ENCODE measurements at places on chromosomes 7 and 10.
A peak's percentile ranks its signal among the peaks of the same experiment; 100 is the strongest.

GRCh38 chr7:154167051-154167450 lies 114.9 kb downstream of the DPP6 start:
- DNase-seq, result no peak

DNA sequence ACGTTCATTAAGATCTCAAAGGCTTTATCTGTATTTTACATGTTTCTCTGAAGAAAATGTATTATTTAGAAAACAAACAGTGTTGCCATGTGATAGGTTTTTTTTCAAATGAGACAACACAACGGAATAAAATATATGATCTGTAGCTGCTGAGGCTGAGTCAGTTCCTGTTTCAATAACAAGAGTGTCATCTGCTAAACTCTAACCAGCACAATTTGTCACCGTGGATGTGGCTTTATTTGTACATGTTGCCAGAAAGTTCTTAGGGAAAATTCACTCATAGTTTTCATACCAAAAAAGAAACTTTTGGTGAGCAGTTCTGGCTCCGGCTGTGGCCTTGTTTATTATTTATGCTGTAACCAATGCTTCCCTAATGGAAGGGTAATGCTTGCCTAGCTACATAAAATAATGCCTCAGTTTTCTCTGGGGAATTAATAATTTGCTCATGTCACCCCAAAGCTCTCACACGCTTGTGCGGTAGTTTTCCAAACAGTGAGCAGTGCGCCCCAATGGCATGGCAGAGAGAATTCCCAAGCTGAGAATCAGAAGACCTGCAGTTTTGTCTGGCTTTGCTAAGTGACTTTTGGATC lies 20.3 kb upstream of the KLF6 start:
- DNase-seq, result no peak

DNA sequence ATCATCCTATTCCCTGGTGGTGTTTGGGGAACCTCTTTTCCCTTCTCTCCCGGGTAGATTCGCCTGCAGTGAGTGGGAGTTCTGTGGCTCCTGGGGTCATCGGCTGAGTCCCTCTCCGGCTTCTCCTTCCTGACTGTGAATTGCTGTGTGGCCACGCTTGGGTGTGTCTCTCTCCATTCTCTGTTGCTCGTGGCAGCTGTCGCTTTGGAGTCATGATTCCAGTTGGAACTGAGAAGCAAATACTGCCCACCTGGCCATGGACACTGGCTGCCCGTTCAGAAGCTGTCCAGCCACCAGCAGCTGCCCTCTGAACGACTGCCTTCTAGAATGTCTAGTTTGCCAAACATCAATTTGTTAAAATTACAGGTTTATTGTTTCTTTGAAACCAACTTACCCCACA lies 23.1 kb upstream of the PITRM1 start:
- no peak for DNase-seq

- no peak for DNase-seq
Observed at GRCh38 chr7:21193895-21194294, 234.0 kb upstream of the SP4 start.

GRCh38 chr7:15464667-15465121 lies 97.1 kb downstream of the AGMO start:
- DNase-seq, result no peak

DNA sequence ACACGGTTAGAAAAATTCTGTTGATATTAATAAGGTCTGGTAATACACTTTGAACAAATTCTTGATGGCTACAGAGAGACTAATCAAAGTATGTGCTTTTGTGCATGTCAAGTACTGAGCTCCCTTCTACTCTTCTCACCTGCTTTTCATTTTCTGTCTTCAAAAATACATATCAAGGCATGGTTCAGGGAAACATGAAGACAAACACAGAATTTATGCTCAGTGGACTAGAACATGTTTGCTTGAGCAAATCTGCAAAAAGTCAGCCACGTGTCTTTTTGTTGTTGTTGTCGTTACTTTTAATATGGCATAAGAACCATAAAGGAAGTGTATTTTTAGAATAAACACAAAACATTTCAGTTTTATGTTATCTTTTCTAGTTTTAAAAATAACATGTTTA lies 21.9 kb downstream of the CDK13 start:
- DNase-seq, result no peak

- DNase-seq, result no peak
Observed at GRCh38 chr10:13092291-13093102, 7.5 kb upstream of the OPTN start.

- no peak for DNase-seq
Observed at GRCh38 chr10:33913194-33913593, 578.7 kb upstream of the NRP1 start.

DNA sequence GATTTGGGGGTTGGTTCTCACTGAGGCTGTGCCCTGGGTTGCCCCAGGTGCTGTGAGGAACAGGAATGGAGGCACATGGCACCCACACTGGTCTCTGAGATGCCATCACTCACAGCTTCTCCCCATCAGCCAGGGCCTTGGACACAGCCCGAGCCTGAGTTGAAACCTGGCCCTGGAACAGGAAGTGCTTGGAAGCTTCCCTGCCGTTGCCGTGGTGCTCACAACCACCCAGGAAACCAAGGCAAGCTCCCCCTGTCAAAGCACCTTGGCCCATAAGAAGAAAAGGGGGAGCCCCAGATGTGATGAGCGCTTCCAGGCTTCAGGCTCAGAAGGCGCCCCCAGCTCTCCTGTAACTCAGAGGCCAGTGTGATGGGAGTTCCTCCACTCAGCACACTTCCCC lies at the start of gene BTBD16:
BTBD16 (plus strand) TSS at position 221 of the 400 bp plus-strand sequence. CDS start 3,786 bp downstream, outside the sequence.
- no peak for DNase-seq

DNA sequence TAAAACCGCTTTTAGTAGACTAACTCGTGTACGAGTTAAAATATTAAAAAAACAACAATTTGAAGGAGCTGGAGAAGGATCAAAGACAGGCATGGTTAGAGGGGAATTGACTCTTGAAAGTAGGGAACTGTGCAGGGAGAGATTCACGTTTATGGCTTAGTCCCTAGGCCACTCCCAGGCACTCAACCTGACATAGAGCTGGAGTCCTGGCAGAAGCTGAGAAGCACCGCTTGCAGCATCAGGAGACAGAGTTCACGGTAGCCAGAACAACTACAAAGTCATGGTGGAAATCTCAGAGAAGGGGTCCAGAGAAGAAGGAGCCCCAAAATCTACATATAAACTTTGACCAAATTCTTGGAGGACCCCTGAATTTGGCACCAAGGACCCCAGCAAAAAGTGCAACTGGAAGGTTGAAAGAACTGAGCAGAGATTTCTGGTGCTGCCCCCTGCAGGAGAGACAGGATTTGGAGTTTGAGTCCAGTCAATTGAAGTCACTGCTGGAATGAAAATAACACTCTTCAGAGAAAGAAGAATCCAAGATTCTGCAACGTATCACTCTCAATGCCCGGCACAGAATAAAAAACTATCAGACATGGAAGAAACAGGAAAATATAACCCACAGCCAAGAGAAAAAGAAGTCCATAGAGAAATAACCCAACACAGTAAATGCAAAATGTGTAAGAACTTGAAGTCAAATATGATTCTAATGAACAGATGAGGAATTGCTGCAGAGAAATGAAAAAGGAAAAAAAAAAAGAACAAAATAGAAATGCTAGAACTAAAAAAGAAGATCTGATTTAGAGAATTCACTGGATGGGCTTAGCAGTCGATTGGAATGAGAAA lies 493.3 kb upstream of the PODXL start:
- peak; percentile 58 for DNase-seq

- no peak for DNase-seq
Observed at GRCh38 chr7:48355346-48355745, 184.1 kb downstream of the ABCA13 start.

DNA sequence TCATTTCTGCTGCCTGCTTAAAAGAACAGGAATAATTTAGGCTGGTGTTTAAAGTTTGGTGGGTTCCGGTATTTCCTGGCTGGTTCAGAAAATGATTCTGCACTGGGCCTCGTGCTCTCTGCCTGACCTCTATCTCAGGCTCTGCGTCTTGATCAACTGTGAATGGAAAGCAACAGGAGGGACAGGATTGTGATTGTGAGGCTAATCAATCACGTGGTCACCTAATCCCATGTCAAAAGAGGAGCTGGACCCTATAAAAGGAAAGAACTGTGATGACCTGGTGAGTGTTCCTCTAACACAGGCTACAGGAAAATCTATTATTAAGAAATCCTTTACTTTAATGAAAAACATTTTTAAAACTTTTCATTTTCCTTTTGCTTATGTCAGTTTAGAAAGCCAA lies at the start of gene DHX32:
DHX32 (minus strand) TSS at position 101 of the 400 bp plus-strand sequence. CDS start 468 bp downstream, outside the sequence.
- peak; percentile 58 for DNase-seq

- DNase-seq, result no peak
Observed at GRCh38 chr7:18230271-18230670, 202.6 kb upstream of the PRPS1L1 start.

DNA sequence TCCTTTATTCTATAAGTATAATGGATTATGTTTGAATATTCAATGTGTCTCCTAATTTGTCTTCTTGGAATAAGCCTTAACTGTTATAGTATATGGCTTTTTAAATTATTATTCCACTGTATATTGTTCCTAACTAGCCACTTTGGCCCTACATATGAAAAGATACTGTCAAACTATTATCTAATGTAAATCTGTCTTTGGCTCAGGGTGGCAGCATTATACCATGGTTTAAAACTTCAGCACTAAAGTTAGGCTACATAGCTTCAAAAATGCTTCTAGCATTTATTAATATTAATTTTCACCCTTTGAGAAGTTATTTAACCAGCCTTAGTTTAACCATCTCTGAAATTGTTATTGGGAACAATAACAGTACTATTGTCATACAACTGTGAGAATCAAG lies 543.1 kb upstream of the MBL2 start:
- DNase-seq, result no peak

DNA sequence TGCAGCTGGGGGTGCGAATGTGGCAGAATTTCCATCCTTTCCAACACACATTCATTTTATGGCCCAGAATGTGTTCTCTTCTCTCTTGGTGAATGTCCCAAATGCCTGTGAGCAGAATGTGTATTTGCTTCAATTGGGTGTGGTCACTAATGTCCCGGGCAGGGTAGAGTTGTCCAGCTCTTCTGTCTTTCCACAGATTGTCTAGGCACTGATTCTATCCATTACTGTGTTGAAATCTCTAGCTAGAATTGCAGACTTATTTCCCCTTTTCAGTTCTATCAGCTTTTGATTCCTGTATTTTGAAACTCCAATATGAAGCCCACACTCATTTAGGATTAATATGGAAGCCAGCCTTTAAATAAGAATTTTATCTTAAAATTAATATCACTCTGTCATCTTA lies 14.0 kb upstream of the AKR1E2 start:
- no peak for DNase-seq

DNA sequence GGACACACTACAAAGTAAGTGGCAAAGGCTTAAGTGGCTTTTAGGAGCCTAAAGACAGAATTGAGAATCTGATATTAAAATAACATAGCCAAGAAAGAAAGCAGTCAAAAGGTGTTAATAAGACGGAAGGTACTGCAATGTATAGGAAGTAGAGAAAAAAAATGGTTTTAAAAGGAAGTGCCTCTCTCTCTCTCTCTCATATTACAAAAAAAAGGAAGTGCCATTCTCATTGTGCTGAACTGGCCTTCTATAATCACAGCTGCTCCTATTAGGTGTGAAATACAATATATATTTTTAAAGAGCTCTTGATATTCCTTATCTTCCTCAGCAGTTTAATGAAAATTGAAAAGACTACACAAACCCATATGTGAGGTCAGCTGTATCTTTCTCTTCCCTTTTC lies 199.4 kb upstream of the NPVF start:
- no peak for DNase-seq

DNA sequence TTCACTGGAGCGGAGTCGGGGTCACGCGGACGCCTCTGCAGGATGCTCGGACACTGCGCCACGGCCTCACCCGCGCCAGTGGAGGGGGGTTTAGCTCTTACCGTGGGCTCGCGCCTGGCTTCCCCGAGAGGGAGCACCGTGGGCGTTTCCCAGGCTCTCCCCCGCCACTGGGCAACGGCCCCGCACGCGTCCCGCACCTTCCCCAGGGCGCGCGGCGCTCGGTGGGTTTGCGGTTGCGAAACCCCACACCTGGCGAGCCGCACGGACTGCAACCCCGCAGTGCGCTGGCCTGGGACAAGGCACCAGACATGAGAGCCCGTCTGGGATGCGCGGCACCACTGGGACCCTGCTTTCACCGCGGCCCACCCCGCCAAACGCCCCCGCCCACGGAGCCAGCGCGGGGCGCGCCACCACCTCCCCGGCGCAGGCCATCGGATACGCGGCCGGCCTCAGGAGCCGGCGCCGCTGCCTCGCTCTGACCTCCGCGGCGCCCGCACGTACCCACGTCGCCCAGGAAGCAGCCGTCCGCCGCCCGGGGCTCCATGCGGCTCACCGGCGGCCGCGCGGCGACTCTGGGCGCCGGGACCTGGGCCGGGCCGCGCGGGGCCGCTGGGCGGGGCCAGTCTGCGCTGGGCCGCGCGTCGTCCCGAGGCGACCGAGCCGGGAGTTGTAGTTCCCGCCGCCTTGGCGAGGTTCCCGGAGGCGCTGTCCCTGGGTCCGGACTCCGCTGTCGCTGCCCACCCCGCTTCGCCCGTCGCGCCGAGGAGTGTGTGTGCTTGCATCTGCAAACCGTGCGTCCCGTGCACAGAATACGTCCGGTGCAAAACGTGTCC lies at the start of gene ASB13:
ASB13 (minus strand) TSS at position 588 of the 833 bp plus-strand sequence; CDS start at position 544, 44 bp downstream.
- peak; percentile 50 for DNase-seq

DNA sequence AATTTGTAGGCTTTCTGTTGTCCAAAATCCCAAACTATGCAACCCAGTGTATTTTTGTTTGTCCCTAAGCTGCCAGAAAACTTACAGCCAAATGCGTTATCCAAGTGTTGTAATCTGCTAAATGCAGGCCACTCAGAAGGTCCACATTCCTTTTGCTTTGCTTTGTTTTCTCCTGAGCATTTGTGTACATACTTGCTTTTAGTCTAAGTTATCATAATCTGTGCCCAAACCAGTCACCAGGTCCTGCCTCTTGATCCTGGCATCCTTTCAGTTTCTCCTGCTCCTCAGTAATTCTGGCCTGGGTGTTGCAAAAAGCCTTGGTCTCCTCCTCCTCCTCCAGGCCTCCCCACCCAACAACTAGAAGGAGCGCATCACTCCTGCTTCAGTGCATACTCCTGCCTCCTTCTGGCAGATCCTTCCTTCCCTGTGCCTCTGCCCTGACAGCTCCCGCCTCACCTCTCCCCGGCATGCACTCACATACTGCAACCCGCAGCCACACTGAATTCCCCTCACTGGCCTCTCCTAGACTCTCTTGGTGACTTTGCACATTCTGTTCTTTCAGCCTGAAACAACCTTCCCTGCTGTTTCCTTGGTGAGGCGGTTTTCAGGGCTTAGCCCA lies 2.3 kb downstream of the DENND2A start:
- DNase-seq, result peak; percentile 30

DNA sequence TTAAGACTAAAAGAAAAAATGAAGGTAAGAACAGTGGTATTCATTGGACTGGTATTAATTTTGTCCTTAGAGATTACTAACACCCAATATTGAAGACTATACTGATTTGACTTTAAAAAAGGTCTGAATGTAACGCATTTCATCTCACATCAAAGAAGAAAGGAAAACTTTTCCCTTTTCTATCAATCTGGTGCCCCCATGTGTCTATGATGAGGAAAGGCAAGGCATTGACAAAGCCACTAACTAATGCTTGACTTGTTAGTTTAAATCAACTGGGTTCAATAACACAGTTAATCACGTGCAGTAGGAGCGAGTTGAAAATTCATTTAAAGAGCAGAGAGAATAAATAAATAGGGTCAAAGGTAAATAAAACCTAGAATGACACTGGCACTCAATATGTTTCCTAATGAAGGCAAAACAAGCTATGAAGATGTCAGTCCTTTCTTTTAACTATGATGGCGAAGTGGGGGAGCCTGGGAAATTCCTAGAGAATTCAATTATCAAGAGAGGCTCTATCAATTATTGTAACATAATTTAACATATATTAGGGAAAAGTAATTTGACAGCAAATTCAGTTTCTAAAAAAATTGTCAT lies 180.9 kb downstream of the ANK3 start:
- DNase-seq, result no peak

- no peak for DNase-seq
Observed at GRCh38 chr10:19658131-19658530, 158.1 kb upstream of the PLXDC2 start.
